AG09319 (cell line): ENCODE measurements at places on chromosomes 7 and 10.

DNA sequence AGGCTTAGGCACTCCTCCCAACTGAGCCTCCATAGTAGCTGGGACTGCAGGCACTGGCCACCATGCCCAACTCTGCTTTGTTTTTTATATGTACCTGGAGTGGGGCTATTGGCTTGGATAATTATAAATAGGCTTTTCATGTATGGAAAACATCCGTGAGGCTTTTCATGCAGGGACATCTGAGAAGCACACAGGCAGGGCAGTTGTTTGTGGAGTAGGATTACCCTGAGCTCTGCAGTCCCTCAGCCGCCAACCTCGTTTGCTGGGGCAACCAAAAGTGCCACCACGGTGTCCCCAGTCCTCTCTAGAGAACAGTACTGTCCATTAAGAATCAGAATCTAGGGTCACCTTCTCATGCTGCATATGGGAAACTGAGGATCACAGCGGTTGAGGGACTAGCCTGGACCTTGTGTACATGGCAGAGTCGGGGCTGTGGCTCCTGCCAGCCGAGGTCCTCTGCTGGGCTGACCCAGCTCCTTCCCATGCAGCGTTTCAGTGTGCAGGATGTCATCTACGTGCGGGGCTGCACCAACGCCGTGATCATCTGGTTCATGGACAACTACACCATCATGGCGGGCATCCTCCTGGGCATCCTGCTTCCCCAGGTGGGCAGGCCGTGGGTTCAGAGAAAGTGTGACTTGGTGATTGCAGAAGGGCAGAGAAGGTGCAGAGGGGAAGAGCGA, 54.5 kb downstream of the TSPAN15 start:
- no peak for DNase-seq

- no peak for DNase-seq
These were observed 150.2 kb upstream of the MEOX2 start for GRCh38 chr7:15836651-15837050.

- DNase-seq, result no peak
These were observed 24.0 kb upstream of the STEAP2 start for GRCh38 chr7:90187507-90188050.

- DNase-seq, result peak; percentile 71
These were observed 3.6 kb downstream of the DUSP5 start for GRCh38 chr10:110501142-110501937.
